ENCODE measurements at places on chromosomes 12 and 14. TPM values are rescaled to one million over a fixed set of nuclear protein-coding genes. Genes with fewer than 3 reads are reported as not detected.

Gene KRT78
- not detected for total RNA-seq

Gene MDGA2
- total RNA-seq = under 0.01 TPM

Gene PLXNC1
- total RNA-seq = 1.5 TPM

Gene BATF
- 1.2 TPM for total RNA-seq

Gene IFNG-AS1
- total RNA-seq = not detected

Gene SMCO2
- total RNA-seq = not detected

All from regular cardiac myocyte (primary cell).